ENCODE measurements at places on chromosomes 13 and 19.

DNA sequence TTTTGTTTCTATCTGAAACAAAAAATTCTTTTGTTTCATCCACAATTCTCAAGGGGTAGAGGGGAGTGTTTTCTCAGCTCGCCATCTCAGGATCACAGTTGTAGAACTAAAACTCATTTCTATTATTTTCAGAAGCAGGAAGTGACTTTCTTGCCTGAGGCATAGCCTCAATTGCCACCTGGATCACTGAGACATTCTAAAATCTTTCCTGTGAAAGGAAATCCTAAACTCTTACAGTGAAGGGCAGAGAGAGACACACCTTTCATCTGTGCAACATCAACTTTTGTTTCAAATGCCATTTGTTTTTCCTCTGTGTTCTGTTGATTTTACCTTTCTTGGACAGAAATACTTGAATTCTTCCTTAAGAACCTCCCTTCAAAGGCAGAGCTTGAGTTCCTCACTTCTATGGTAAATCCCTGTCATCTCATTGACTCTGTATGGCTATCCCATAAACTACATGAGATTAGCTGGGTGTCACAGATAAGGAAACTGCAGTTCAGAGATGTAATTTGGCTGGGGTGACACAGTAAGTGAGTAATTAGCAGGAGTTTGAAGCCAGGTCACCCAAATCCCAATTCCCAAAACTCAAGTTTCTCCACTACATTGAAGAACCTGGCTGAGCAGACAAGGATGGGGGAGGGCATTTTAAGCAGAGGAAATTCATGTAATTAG lies 224.4 kb upstream of the HTR2A start:
- no peak for DNase-seq

GRCh38 chr19:49106648-49107135 lies 7.5 kb upstream of the LIN7B start:
- no peak for DNase-seq

- no peak for DNase-seq
These were observed 192.6 kb downstream of the DLEU7 start for GRCh38 chr13:50650592-50651504.

DNA sequence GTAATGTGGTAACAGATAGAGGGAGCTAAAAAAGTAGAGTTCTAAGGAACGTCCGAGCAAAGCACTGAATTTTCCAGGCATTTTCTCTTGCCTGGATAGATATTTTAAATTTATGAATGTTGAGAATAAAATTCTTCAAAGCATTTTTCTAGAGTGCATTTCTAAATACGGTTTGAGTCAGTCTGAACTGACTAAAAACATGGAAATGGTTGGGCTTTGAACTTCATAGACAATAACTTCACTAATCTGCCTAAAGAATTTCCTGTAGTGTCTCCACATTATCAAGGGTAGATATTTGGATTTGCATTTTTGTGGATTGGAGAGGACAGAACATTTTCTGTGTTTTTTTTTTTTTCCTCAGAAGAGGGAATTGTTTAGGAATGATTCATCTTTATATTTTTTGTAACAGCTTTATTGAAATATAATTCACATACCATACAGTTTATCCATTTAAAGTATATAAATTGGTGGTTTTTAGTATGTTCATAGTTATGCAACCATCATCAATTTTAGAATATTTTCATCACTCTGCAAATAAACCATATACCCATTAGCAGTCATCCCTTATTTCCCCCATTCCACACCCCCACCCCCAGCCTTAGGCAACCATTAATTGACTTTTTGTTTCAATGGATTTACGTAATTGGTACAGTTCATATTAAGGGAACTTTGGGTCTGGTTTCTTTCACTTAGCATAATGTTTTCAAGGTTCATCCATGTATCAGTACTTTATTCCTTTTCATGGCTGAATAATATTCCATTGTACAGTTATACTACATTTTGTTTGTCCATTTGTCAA lies 20.7 kb downstream of the GARRE1 start:
- DNase-seq: no peak

DNA sequence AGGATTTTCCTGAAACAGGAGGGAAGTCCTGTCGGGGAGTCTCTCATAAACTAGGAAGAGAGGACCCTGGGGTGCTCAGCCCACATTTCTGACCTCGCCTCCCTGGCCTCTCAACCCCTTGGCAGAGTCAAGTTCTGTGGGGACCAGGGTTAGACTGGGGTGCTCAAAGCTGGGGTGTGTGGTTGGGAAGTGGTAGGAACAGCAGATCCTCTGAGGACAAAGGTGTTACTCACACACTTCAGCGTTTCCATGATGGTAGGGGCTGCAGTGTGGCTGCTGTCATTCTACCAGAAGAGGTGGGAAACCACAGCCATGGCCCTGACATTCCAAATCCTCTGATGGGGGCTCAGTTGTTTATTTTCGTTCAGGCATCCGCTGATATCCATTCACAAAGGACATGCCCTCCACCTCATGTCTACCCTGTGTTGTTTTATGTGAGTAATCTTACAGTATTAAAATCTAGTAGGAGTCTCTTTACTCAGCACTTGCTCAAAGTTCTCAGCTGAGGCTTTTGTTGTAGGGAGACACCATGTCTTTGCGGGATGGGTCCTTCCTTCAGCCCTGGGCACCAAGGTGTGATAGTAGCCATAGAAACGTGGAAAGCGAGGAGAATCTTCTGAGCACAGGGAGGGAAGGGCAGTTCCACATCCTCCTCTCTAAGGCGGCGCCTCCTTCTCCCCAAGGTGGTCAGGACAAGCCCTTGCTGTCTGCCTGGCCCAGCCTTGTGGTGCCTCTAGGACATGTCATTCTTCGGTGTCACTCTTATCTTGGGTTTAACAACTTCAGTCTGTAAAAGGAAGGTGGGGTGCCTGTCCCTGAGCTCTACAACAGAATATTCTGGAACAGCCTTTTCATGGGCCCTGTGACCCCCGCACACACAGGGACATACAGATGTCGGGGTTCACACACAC lies 1.5 kb downstream of the KIR2DL3 start:
- DNase-seq: no peak

GRCh38 chr19:55258476-55258827 lies 365 bp downstream of the PPP6R1 start:
- DNase-seq: no peak

DNA sequence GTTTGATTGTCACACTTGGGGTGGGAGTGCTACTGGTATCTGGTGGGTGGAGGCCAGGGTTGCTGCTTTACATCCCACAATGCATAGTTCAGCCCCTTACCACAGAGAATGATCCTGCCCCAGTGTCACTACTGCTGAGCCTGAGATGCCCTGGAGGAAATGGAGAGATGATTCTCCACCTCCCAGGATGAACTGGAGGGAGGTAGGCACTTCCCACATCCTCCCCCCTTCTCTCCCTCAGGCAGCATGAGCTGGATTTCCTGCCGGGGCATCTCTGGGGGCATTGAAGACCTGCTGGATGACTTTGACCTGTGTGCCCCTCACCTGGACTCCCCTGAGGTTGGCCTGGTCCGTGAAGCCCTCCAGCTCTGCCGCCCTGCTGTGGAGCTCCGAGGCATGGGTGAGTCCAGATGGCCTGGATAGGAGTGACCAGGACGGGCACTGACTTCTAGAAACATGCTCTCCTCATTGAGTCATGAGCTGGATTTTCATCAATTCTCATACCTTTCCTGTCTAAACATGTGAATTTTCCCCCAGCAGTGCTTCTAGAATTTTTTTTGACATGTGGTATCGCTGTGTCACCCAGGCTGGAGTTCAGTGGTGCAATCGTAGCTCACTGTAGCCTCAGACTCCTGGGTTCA lies 45.3 kb downstream of the NWD1 start:
- DNase-seq: no peak

- no peak for DNase-seq
These were observed 250.3 kb upstream of the ATXN8OS start for GRCh38 chr13:69857183-69857821.

GRCh38 chr19:6608940-6609339 lies 18.0 kb upstream of the CD70 start:
- no peak for DNase-seq

DNA sequence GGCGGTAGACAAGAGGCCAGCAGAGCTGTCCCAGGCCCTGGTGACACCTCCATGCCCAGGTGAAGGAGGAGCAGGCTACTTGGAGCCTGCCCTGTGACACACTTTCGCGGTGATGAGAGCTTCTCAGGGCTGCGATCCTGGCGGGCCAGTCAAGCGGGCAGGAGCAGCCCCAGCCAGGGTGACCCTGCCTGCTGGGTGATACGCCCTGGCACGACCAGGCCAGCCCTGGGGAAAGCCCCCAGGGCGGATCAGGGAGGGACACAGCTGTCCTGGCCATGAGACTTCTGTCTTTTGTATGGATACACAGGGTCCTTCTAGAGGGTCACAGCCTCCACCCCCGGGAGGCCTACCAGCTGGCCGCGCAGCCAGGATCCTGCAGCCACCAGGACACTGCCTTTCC lies 13.1 kb downstream of the DNM2 start:
- DNase-seq: no peak

- DNase-seq: peak; percentile 54
These were observed 576.7 kb upstream of the PCDH9 start for GRCh38 chr13:67806796-67807195.

DNA sequence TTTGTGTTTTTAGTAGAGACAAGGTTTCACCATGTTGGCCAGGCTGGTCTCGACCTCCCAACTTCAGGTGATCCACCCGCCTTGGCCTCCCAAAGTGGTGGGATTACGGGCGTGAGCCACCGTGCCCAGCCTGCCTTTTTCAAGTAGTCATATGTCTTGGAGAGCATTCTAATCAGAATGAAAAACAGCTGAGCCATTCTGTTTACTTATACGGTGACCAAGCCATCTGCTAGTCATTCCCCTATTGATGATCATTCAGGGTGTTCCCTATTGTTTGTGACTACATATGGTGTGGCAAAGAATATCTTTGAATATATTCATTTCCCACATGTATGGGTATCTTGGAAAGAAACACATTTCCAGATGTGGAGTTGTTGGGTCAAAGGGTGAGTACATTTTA lies 17.2 kb downstream of the BLOC1S3 start:
- DNase-seq: no peak

DNA sequence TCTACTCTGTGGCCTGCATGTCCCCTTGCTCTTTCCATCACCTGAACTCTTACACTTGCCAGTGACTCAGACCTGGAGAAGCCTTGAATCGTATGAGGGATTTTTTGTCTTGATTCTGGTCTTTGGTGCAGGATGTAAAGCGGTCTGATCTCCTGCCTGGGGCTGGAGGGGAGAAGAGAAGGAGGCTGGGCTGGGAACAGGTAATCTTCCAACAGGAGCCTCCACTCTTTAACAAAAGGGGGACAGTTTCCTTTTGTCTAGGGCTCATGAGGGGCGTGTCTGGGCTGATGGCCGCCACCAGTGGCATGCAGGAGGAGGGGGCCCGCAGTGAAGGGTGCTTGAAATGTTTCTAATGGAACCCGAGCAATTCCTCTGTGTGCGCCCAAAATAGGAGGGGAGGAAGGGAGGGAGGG lies 24.7 kb downstream of the NFIX start:
- no peak for DNase-seq

- DNase-seq: no peak
These were observed 1670.6 kb upstream of the PCDH20 start for GRCh38 chr13:63086286-63086685.

GRCh38 chr13:44280456-44280855 lies 93.2 kb upstream of the SERP2 start:
- no peak for DNase-seq

DNA sequence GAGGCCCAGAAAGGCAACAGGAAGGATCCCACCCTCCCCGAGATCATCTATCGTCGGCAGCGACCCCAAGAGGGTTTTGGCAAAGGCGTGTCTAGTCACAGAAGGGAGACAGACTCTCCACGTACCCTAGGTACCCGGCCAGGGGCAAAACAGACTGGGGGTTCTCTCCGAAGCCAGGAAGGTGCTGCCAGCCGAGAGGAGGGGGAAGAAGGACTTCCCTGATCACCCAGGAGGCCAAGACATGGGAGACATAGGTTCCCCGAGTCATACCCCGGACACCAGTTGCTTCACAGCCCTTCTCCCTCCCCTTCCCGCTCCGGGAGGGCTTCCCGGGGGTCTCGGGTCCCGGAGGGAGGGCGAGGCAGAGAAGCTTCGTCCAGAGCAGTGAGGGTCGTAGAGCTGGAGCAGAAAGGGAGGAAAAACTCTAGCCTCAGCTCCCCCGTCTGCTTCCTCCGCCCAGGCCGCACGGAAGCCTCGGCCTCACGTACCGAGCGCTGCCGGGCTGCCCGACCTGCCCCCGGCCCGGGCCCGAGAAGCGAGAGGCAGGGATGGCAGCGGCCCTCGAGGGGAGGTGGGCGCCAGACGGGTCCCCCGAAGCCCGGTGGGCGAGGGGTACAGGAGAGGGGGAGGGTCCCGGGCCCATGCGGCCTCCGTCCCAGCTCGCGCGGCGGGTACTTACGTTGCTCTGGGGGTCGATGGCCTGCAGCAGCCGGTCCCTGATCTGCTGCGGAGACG lies 644 bp downstream of the MED26 start:
- DNase-seq: no peak

- no peak for DNase-seq
These were observed 645.1 kb downstream of the UQCRFS1 start for GRCh38 chr19:28567834-28568233.

DNA sequence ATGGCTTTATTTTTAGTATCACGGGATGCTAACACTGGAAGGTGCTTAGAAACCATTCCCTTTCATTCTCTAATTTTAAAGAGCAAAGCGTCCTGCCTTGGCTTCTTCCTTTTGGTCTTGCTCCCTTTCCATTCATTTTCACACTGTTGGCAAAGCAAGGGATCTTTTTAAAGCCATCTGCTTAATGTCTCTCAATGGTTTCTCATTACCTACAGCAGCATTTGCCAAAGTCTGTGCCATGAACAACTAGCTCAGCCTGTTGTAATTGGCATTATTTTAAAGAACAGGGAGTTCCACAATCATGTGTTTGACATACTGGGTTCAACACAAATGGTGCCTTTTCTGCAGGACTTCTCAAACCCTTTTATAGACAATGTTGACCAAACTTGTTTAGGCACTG lies 444.3 kb downstream of the GPC6 start:
- DNase-seq: no peak
